Thoracic aorta (tissue), 2 donors: ENCODE measurements at places on chromosomes 7 and 10.

GRCh38 chr10:121069061-121069850 is 218.1 kb downstream of the WDR11 start:
- no peaks in the 10 kb centered on the region for H3K36me3 ChIP-seq
- no peak overlapping the region for H3K4me3 ChIP-seq
- H3K27me3 ChIP-seq: no peaks in the 10 kb centered on the region
- H3K4me1 ChIP-seq: no peaks in the 10 kb centered on the region
- no peak overlapping the region for H3K27ac ChIP-seq
- DNase-seq: no peak

DNA sequence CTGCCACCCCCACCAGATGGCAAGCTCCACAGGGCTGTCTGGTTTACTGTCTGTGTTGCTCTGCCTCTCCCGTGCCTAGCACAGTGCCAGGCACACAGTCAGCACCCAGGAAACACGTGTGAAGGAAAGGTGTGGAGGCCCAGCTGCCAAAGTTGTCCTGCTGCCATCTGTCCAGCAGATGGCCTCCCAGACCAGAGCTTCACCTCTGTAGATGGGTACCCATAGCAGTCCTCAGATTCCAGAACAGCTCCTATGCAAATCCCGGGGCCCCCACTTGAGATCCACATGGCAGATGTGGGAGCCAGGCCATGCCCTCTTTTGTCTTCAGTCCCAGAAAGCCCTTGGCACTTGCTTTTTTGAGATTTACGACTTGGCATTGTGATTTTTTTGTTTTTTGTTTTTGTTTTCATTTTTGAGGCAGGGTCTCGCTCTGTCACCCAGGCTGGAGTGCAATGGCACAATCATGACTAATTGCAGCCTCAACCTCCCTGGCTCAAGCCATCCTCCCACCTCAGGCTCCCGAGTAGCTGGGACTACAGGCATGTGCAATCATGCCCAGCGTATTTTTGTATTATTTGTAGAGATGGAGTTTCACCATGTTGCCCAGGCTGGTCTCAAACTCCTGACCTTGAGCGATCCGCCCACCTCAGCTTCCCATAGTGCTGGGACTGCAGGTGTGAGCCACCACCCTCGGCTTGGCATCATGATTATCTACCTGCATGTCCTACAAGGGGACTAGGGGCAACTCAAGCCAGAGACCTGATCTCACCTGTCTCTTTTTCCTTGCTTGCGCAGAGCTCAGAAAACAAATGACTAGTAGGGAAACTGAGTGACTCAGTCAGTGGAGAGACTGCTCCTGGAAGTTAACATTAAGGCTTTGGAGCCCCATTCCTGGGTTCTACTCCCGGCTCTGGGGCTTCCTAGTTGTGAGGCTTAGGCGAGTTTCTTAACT is 16.9 kb upstream of the PALD1 start:
- no peak for DNase-seq
- H3K36me3 ChIP-seq: no peaks in the 10 kb centered on the region
- no peak overlapping the region for H3K4me3 ChIP-seq
- H3K27me3 ChIP-seq: no peaks in the 10 kb centered on the region
- H3K27ac ChIP-seq: peak overlapping the region; percentile 31
- peaks cover 16% of the 10 kb centered on the region for H3K4me1 ChIP-seq

DNA sequence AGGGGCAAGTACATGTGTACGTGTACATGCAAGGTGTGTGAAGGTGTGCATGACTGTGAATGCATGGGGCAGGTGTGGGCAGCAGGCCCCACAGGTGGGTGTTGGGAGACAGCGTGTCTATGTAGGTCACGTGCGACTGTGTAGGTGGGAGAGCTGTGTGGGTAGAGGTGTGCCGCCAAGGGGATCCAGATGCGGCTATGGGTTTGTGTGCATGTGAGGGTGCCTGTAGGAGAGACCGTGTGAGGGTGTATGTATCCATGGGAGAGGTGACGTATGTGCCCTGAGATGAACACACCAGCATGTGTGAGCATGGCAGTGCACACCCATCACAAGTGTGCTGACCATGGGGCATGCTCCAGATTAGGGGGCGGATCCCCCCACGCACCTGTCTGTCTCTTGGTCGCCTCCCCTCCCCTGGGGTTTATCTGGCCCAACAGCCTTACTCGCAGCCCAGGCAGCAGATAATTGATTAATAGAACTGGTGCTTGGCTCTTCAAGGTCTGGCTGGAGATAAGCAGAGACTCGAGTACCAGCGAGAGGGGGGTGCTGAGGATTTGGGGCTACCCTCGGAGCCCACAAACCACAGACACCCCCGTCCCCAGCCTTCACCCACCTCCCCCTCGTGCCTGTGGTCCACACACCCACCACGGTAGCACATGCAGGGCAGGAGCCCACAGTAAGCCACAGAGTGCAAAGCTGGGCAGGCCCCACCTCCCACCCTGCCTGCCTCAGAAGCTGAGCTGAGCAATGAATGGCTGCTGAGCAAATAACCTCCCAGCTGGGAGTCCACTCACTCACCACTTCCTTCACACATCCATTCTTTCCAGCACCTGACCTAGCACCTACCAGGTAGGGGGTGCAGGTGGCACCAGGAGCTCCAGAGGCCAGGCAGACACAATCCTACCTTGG is 41.4 kb upstream of the ZMIZ1 start:
- H3K27me3 ChIP-seq: no peaks in the 10 kb centered on the region
- H3K4me1 ChIP-seq: no peaks in the 10 kb centered on the region
- no peak overlapping the region for H3K27ac ChIP-seq
- no peaks in the 10 kb centered on the region for H3K36me3 ChIP-seq
- no peak for DNase-seq

GRCh38 chr7:114973147-114973546 is 51.3 kb downstream of the MDFIC start:
- no peak for DNase-seq
- H3K27me3 ChIP-seq: no peaks in the 10 kb centered on the region
- H3K36me3 ChIP-seq: no peaks in the 10 kb centered on the region
- H3K4me1 ChIP-seq: peaks cover 16% of the 10 kb centered on the region
- no peak overlapping the region for H3K27ac ChIP-seq

DNA sequence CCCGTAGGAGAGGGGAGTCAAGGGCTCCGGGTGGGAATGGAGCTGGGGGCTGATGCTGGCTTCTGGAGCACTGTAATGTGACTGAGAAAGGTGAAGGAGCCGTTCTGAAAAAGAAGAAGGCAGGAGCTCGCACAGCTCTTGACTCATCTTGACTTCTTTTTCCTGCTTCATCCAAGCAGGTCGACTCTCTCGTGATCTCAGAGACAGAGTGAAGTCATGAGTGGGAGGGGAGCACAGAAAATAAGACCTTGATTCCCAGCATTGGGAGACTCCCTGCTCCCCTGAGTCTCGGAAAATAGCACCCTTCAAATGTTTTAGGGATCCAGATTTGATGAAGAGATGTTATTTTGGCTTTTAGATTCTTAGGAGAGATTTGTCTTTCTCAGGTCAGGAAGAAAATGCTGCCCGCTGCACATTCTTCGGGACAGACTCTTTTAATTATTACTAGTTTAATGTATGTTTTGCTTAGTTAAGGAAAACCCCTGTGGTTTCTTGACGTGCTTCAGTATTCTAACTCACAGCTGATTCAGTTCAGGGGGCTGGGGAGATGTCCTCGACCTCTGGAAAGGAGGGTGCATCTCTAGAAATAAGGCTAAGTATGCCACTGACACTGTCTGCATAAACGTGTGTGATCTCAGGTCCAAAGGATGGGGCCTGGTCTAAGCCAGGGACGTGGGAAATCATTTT is 34.1 kb downstream of the EGFR start:
- no peak for DNase-seq
- no peak overlapping the region for H3K27ac ChIP-seq
- H3K4me3 ChIP-seq: no peak overlapping the region
- H3K27me3 ChIP-seq: no peaks in the 10 kb centered on the region

DNA sequence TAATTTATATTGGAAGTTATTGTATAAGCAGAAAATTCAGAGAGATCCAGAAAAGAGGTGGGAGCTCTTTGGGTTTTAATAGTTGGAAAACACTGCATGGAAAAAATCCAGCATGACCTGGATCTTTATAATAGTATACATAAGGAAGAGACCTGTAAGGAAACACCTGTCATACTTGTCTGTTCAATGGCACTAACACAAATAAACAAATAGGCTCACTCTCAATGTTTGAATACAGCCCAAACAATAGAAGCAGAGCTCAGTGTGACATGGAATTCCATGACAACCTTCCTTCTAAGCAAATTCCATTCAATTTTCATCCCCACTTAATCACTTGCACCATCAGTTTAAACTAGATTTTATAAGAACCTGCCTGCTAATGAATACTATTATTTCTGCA is 31.7 kb downstream of the CISD1 start:
- no peaks in the 10 kb centered on the region for H3K4me1 ChIP-seq
- H3K36me3 ChIP-seq: no peaks in the 10 kb centered on the region
- no peak for DNase-seq
- no peaks in the 10 kb centered on the region for H3K27me3 ChIP-seq
- no peak overlapping the region for H3K27ac ChIP-seq

DNA sequence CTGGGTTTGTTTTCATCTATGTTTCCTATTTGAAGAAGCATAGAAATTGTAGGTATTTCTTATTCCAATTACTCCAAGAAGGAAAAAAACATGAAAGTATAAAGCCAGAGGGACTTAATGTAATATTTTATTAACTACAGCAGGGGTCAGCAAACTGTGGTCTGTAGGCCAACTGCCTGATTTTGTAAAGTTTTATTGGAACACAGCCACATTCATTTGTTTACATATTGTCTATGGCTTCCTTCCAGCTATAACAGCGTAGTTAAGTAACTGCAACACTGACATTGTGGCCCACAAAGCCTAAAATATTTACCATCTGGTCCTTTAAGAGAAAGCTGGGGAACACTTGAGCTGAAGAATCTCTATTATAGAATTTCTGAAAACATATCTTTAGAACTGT is 306.2 kb downstream of the BICC1 start:
- no peak overlapping the region for H3K27ac ChIP-seq
- no peak for DNase-seq
- no peaks in the 10 kb centered on the region for H3K4me1 ChIP-seq
- no peak overlapping the region for H3K4me3 ChIP-seq

DNA sequence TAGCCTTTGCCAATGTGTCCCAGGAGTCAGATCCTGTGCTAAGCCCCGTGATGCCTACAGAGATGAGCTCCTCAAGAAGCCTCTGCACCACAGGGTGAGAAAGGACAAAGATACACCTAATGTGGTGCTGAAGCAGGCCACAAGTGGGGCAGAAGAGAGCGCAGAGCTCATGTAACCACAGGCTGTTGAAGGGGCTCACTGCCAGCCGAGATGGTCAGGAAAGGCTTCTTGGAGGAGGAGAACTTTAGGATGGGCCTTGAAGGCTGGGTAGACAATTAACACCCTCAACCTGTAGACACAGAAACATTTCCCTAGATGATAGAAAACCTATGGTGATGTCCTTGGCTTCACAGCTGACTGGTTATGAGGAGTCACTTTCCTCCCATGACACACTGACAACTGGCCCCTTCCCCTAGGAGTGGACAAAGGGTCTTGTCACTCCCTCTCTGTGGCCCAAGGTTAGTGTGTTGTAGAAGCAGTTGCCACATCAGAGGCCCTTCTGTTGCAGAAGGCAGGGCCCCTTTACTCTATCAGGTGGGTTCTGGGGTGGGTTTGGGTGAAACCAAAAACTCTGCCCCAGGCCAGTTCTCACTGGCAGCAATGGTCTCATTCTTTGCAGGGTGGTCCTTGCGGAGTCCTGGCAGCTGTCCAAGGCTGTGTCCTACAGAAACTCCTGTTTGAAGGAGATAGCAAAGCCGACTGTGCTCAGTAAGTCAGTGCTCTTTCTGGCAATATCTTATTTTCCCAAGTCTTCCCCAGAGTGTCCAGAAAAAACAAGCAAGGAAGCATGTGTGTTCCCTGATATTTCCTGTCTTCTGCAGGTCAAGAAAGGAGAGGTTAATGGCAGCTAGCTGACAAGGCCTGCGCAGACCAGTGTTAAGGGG is 69.2 kb downstream of the MINDY4 start:
- H3K4me3 ChIP-seq: no peak overlapping the region
- H3K4me1 ChIP-seq: peaks cover 27% of the 10 kb centered on the region
- DNase-seq: no peak
- H3K27me3 ChIP-seq: no peaks in the 10 kb centered on the region

DNA sequence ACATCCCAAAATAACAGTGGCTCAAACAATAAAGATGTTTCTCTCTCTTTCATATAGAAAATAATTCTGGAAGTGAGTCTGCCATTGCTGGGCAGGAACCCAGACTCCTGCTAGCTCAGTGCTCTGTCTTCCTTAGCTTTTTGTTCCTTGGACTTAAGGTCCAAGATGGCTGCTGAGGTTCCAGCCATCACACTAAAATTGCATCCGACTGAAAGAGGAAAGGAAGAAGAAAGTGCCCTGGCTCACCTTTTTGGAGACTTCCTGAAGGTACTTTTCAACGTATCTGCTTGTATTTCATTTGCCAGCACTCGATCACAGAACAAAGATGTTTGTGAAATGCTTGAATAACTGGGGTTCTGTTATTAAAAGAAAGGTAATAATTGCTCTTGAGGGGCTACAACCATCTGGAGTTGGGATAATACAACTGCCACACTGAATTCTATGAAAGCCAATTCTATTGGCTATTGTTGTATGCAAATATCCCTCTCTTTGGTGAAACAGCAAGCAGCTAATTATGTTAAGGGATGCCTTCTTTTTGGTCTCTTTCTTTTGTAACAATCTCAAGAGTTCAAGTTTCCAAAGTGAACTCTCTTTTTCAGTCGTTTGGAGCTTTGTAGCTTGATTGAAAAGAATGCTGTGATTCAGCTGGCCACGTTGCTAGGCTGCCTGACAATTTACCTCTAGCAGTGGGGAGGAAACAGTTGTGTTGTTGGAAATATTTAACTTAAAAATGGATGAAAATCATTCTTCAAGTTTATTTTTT is 83.9 kb downstream of the BAMBI start:
- H3K27me3 ChIP-seq: no peaks in the 10 kb centered on the region
- no peaks in the 10 kb centered on the region for H3K4me1 ChIP-seq

DNA sequence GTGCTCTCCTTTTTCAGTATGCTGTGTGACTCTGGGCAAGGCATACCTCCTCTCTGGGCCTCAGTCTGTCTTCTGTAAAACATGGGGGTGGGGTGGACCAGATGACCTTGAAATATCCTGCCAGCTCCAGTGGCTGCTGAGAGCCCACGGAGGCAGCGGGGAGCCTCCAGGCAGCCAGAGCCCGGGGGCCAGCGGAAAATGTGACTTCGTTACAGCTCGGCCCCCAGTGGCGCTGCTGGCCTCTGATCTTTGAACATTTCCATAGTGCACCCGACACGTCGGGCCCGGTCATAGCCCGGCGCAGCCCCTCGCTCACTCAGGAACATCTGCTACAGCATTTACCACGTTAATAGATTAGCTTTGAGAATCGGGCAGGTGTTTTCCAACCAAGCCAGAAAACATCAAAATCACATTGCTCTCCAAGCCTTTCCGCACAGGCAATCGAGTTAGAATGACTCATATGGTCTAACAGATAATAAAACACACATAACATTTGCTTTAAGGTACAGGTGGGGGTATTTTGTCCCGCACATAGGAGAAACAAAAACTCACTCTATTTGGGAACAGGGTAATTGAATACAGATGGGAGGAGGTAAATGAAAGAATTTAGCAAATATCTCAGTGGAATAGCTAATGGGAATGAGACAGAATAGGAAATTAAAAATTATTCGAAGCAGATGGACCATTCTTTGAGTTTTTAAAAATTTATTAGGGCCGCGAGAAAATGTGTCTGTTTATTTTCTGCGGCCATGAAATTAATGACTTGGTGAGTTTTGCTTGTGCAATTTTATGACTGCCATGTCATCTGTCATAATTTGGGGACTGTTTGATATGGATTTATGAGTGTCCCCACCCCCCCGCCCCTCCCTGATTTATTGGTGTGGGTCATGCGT is 26.3 kb upstream of the COMTD1 start:
- H3K27me3 ChIP-seq: no peaks in the 10 kb centered on the region
- no peak overlapping the region for H3K4me3 ChIP-seq
- no peaks in the 10 kb centered on the region for H3K36me3 ChIP-seq
- H3K4me1 ChIP-seq: no peaks in the 10 kb centered on the region

- H3K27ac ChIP-seq: no peak overlapping the region
- no peak overlapping the region for H3K4me3 ChIP-seq
- H3K36me3 ChIP-seq: no peaks in the 10 kb centered on the region
- no peaks in the 10 kb centered on the region for H3K4me1 ChIP-seq
These were observed 228.3 kb downstream of the CALN1 start for GRCh38 chr7:72183835-72184234.
